CD4-positive, alpha-beta T cell treated with Interleukin-6 for 4 hours (primary cell): ENCODE measurements at places on chromosomes 1 and 21.

- no peak for DNase-seq
Observed at GRCh38 chr1:200346700-200347099, 63.1 kb downstream of the ZNF281 start.

DNA sequence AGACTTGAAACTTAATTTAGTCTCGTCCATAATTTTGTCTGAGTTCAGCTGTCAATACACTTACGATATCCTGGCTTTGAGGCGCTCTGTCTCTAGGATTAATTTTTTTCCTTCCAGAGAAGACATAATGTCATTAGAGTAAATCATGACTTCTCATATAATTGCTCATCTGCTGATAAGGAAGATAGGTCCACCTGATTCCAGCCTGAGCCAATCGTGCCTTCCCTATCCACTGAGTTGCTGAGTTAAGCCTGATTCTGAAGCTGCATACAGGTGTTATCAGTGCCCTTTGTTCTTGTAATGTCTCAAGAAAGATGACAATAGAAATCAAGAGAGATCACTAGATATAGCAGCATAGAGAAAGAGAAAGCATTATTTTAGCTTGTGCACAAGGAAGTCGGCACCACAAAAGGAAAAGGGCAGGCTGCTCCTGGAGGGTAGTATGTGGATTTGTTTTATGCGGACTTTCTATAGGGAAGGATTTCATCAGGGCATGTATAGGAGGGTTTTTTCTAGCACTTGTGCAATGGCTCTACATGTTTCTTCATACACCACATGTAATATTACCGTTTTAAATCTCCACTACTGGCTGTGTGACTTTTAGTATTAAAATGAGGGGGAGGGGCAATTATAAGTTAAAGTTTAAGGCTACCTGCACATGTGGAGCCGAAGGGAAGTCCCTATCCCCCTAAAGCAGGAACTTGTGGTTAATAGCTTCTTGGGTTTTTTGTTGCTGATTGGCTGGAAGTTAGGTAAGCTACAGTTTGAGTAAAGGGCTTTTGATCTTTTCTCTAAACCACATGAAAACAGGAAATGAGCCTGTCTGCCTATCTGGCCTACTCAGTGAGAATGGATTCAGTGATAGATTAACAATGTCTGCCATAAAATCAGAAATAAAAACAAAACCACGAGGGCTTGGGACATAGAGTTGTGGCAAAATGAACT, 133.4 kb downstream of the PLPPR5 start:
- DNase-seq: peak; percentile 59

DNA sequence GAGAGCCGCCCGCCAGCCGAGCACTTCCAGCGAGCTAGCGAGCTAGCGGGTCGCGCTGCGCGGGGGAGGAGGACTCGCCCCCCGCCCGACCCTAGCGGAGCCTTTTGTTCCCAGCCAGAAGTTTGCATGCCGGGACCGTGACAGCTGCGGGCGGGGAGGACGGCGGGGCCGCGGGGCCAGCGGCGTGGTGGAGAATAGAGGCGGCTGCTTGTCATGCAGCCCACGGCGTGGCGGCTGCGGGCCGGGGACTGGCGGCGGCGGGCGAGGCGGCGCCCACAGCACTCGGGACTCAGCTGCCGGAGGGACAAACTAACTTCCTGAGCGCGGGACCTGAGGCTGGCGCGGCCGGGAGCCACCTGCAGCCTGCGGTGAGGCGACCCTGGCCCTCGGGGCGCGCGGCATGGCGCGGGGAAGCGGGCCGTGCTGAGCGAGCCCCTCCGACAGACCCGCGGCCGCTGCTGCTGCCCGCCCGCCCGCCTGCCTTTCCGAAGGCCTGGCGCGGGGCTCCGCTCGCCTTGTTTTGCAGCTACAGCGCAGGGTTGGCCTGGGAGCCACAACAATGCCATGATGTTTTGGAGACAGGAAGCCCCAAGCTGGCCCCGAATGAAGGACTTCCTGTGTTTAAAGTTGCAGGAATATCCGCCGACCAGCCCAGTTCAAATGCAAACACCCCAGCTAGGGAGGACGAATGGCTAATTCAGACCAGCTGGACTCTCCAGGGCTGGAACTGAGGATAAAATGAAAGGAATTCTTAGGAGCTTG, 82.2 kb upstream of the BMP8A start:
- DNase-seq: peak; percentile 41

GRCh38 chr1:47474278-47475193, 36.7 kb downstream of the FOXD2 start:
- no peak for DNase-seq

GRCh38 chr1:93848350-93848883, 30.6 kb downstream of the DNTTIP2 start:
- DNase-seq: no peak

DNA sequence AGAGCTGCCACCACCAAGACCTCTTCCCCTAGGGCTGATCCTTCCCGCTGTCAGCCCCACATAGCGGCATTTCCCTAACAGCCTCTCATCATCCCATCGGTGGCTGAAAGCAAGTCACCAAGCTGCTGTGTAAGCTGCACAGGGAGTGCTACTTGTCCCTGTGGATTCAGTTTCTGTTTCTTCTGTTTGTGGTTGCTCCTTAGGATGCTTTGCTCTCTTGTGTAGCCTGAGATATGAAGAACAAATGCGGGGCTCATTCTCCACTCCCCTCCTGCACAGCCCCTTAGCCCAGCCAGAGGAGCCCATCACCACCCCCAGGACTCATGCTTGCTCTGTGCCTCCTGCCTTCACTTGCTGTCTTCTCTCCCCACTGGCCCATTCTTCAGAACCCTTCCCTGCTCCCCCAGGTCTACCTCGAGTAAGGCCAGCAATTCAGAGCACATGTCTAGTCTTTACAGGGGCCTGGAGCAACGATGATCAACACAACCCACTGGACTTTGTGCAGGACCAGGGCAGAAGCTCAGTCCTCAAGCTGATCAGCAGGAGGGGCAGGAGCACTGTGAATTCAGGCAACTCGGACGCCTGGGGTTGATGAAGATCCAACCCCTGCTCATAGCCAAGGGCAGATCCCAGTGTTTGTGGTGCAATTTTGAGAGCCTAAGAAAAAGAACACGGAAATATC, 82.6 kb upstream of the GALNT2 start:
- DNase-seq: no peak

DNA sequence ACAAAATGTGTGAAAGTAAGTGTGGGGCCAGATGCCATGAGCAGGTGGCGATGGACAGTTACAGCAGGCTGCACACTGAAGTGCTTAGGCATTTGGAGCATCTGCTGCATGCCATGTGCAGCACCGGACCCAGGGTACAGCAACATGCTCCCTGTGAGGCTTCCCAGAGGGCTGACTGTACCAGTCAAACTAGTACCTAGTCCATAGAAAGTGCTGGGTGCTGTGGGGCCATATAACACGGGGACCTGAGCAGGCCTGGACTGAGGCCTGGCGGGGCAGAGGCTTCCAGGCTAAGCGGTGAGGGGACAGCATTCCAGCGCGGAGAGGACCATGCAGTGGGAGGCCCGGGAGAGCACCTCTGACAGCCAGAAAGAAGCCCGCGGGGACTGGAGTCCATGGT, 29.9 kb upstream of the PKP1 start:
- DNase-seq: no peak

DNA sequence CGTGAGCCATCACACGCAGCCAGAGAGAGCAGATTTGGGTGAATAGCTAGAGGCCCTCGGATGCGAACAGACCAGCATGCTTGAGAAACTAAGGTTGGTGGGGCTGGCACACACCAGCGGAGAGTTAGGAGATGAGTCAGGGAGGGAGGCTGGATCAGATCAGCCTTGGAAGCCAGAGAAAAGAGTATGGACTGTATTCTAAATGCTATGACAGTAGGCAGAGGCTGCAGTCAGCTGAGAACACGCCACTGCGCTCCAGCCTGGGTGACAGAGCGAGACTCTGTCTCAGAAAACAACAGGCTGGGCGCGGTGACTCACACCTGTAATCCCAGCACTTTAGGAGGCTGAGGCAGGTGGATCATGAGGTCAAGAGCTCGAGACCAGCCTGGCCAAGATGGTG, 4.0 kb upstream of the PLEKHM2 start:
- no peak for DNase-seq
